ENCODE measurements at places on chromosomes 3 and 15.
A peak's percentile ranks its signal among the peaks of the same experiment; 100 is the strongest.

- no peak for DNase-seq
These were observed 287.8 kb upstream of the SATB1 start for GRCh38 chr3:18712713-18713576.

- no peak for DNase-seq
These were observed 103.7 kb downstream of the MEIS2 start for GRCh38 chr15:36996538-36997181.

DNA sequence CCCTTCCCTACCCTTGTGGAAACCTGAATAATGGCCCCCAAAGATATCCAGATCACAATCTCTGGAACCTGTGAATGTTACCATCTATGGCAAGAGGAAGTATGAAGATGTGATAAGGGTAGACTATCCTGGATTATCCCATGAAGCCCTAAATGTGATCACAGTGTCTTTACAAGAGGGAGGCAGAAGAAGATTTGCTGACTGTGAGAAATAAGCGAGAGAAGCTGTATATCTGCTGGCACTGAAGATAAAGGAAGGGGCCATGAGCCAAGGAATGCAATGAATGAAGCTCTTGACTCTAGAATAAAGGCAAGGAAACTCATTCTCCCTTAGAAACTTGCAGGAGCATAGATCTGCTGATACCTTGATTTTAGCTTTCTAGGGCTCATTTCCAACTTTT, 39.1 kb downstream of the SOX14 start:
- no peak for DNase-seq

GRCh38 chr3:193857996-193858395, 265.0 kb downstream of the OPA1 start:
- no peak for DNase-seq

DNA sequence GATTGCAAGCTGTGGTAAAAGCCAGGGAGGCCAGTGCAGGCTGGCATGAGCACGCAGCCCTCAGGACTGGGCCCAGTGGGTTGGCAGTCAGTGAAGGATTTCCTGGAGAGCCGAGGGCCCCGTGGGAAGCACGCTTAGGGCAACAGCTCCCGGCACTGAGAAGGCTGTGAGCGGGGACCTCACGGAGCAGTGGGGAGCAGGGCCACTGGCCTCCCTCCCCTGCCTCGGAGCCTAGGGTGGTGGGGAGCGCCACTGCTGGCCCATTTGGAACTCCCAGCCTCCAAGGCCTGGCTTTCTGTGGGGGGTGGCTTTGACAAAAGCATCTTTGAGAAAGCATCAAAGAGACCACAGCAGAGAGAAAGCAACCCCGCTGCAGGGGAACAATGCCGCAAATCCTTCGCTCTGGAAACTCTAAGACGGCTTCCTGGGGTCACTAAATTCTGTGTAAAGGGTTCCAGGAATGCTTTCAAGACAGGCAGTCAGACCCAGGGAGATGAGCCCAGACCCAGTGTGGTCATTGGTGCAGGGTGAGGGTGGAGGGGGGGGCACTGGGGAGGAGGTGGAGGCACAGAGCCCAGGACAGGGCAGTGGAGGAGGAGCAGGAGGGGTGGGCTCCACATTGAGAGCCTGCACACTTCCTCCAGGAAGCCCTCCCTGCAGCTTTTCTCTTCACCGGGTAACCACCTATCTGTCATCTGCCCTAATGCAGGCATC, 9.5 kb upstream of the APBA2 start:
- DNase-seq: no peak

GRCh38 chr3:155026999-155027591, 53.0 kb upstream of the MME start:
- DNase-seq: no peak

GRCh38 chr3:190175490-190175889, 54.8 kb upstream of the P3H2 start:
- DNase-seq: no peak

DNA sequence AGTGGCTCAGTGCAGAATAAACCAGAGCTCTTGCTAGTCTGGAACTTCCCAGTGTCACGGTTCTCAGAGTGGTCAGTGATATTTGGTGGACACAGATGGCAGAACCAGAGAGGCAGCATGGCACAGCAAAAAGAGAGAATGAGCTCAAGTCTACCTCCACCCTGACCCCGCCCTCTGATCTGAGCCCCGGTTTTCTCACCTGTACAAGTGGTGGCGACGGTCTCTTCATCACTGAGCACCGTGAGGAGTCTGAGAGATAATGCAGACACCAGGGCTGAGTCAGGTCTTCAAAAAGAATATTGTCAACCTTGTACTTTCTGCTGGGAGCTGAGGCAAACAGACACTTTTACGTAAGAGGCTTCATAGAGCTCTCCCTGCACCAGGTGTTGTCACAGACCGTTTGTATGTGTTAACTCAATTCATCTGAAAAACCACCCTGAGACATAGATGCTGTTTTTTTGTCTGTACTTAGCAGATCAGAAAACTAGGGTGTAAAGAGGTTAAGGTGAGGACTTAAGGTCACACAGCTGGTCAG, 13.2 kb downstream of the FGD5 start:
- no peak for DNase-seq

DNA sequence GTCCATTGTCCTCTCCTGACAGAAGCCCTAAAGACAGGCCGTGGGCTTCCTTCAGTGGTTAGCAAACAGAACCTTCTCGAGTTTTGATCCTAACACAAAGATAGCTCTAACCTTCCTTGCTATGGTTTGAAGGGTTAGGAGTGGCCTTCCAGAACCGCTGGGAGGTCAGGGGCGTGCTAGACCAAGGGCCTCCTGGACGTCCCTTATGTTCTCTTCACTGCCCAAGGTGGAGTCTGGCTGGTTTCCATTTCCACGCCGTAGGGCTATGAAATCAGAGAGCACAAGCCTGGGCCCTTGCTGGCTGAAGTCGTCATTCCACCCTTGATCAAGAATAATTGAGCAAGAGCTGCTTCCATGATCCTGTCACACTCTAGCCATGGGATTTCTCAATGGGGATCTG, 475.1 kb downstream of the SHQ1 start:
- no peak for DNase-seq

GRCh38 chr3:114314282-114314681, 20.5 kb downstream of the TIGIT start:
- DNase-seq: no peak

GRCh38 chr15:46644501-46645481, 1010.0 kb downstream of the SQOR start:
- DNase-seq: no peak

- DNase-seq: no peak
These were observed 63.4 kb upstream of the CPB1 start for GRCh38 chr3:148763986-148764935.

DNA sequence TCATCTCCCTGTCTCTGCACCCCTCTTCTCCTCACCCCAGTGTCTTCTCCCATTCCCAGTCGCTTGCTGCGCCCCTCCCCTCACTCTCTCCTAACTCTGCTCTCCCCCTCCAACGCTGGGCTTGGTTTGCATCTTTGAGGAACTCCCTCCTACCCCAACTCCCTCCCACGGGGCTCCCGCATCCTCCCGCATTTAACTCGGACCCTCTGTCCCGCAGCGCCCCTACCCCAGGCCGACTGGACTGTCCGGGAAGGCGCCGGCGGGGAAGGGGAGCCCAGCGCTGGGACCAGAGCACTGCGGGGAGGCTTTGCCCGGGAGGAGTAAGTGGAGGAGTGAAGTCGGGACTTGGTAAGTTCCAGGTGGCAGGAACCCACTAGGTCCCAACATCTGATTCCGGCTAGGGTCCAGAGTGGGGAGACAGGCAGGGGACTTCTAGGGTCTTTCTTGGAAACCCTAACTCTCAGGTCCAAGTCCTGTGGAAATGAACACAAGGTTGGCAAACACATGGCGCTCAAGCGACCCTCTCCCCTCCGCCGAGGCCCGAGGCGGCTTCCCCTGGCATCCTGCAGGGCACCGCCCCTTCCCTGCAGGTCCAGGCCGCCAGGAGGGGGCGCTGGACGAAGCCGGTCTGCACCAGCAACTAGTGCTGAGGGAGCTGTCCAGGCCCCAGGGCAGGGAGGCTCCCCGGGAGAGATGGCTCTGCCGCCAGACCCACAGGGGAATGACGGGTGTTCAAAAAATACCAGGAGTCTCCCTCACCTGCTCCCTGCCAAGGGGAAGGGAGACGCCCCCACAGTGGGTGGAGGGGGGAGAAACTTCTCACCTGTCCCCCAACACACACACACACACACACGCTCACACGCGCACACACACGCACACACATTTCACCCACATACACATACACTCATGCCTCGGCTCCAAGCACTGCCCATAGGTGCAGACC, 53.2 kb downstream of the LHFPL4 start:
- peak; percentile 26 for DNase-seq

DNA sequence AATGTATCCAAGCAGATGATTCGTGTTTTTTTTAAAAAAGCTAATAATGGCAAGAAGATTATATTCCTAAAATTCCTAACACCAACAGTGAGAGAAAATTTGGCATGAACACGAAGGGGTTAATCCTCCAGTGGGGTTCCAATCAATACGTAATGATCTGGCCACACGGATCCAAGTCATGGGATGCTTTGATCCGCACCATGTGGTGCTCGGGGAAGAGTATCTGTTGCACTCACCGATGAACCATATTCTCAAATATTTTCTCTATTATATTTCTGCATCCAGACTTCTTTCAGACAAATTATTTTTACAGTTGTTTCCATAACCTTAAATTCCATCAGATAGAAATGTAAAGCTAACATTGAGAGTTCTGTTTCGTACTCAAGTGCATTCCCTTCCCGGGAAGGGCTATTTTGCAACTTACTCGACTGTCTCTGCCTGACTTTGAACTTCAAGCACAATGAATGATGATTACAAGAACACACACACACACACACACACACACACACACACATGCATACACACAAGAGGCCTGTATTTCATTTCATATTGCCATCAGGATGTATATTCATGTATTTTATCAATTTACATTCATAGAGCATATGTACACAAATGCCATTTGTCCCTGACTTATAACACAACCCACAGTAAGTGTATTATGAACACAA, 567.2 kb downstream of the FOXP1 start:
- no peak for DNase-seq

DNA sequence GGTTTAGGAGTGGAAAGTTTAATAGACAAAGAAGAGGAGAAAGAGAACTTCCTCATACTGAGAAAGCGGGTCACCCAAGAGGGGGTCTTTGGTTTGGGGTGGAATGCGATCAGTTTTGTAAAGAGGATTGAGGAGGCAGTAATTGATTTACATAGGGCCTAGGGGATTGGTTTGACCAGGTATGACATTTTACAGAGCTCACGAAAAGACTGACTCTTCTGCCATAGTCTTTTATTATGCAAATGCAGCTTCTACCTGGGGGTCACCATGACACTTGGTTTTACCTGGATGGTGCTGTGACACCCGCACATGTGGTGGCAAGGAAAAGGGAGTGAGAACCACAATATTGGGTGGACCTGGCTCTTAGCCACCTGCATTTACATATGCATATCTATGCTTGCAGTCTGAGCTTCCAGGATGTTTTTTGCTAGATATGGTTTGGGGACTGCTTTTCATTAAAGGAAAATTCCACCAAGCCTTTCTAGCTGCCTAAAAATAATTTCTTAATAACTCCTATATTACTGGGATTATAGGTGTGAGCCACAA, 6.9 kb upstream of the NME9 start:
- no peak for DNase-seq

- DNase-seq: no peak
These were observed 4.9 kb upstream of the GTF2A2 start for GRCh38 chr15:59662260-59662659.

- DNase-seq: no peak
These were observed 130.2 kb upstream of the COL8A1 start for GRCh38 chr3:99508191-99508590.

DNA sequence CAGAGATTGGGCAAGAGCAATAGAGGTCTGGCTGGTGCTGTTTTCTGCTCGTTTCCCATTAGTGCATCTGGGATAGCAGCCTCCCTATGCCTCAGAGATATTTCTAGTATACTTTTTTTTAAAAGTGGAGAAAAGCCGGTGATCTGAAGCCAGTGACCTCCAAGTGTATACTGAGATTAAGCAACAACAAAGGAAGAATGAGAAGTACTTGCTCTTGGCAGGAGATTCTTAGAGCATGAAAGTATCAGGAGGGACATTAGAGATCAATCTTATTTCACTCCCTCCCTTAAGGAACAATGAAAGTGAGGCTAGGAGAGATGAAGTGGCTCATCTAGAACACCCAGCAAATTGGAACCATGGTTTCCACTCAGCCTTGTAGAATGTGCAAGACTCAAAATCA, 423.3 kb downstream of the SOX2 start:
- DNase-seq: no peak

Data from activated CD4-positive, alpha-beta T cell treated with anti-CD3 and anti-CD28 coated beads for 1 hour (primary cell).